H54 (cell line): ENCODE measurements at places on chromosomes 6 and 20.

DNA sequence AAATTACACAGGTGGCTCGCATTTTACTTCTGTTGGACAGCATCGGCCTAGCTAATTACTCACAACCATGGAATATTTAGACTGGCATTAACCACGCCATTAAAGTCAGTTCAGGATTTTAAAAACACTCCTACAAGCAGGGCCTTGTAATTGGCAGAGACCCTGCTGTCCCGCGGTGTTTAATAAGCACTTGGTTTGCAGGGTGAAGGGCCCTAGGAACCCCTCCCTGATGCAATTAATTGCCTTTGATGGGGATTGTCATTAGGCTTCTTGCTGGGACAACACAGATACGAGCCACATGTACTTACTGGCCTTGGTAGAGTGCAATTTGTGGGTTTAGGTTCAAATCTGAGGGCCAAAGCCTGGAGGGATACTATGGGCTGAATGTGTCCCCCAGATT is 7.8 kb upstream of the VSTM2L start:
- DNase-seq: no peak

GRCh38 chr20:34085544-34086040 is 26.5 kb downstream of the EIF2S2 start:
- DNase-seq: no peak

GRCh38 chr6:15132854-15133670 is 112.8 kb upstream of the JARID2 start:
- peak; percentile 75 for DNase-seq

DNA sequence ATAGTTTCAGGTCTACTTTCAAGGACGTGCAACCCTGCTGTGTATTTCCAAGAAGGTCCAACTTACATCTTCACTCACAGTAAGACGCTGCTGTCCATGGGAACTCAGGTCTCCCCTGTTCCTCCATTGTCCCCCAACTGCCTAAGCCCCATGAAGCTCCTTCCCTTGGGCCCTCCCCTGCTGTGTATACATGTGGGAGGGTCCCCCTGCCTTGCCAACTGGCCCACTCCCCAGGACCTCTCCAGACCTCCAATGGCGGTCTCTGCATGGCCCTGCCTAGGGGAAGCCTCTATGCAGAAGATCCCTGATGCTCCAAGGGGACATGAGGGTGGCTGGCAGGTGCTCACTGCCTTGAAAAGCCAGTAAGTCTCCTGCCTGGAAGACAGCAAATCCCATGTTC is 186.7 kb upstream of the CST7 start:
- DNase-seq: no peak

DNA sequence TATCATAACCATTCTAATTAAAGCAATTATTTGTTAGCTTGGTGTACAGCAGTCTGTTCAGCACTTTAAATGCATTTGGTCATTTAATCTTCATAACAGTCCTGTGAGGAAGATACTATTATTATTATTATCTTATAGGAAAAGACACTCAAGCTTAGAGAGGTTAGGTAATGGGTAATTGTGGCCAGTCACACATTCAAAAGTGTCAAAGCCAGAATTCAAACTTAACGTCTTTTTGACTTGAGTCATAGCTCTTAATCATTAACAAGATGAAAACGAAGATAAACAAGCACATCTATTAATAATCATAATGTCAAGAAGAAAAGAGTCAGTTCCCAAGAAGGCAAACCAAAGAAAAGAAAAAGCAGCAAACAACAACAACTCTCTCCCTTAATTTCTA is 251.0 kb downstream of the SYNE1 start:
- DNase-seq: no peak

GRCh38 chr6:24720131-24720603 is 1.2 kb upstream of the C6orf62 start:
- no peak for DNase-seq

GRCh38 chr6:90015883-90016282 is 121.6 kb downstream of the GJA10 start:
- DNase-seq: no peak
